Occipital lobe (tissue), 3 donors: ENCODE measurements at places on chromosomes 6 and 20. TPM values are rescaled to one million over a fixed set of nuclear protein-coding genes. Genes with fewer than 3 reads are reported as not detected.

- DNase-seq: no peak
Measured at GRCh38 chr6:108998485-108998884, 96.2 kb downstream of the SESN1 start.

APOM gene
- not detected for total RNA-seq

- DNase-seq: peak; percentile 85
Measured at GRCh38 chr6:32153564-32154513, at the start of gene PPT2. PPT2 (plus strand) TSS chr6:32154141; CDS start chr6:32154595, 454 bp downstream.

GRCh38 chr6:43953794-43954310 is 173.4 kb downstream of the MRPL14 start:
- DNase-seq: no peak

GATA5 gene
- 0.16 TPM for total RNA-seq

DNA sequence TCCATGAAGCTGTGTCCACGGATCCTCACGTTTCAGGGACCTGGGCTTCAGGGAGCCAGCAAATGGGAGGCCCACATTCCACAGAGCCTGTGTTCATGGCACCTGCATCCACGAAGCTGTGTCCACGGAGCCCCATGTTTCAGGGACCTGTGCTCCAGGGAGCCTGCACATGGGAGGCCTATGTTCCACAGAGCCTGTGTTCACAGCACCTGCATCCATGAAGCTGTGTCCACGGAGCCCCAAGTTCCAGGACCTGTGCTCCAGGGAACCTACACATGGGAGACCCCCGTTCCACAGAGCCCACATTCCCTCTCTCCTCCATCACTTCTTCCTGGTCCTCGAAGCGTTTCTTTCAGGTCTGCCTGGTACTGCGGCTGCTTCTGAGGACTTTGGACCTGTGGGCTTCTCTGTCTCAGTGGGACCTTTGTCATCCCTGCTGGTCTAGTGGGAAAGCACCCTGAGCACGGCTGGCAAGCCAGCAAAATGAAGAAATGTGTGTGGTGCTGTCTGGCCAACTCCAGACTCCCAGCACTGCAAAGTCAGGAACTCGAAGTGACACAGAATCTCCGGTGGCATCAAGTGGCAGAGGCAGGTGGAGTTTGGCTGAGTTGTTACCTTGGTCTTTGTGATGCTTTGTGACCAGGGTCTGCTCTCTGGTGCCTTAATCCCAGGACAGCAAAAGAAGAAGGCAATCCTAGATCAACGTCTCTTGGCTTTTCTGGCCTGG is 245.9 kb downstream of the DLL1 start:
- no peak for DNase-seq

- peak; percentile 25 for DNase-seq
Measured at GRCh38 chr20:667351-668034, 8.1 kb downstream of the SCRT2 start.

- DNase-seq: no peak
Measured at GRCh38 chr6:163671355-163671754, 256.8 kb downstream of the QKI start.

- DNase-seq: no peak
Measured at GRCh38 chr6:141451511-141452353, 681.0 kb upstream of the GJE1 start.

DNA sequence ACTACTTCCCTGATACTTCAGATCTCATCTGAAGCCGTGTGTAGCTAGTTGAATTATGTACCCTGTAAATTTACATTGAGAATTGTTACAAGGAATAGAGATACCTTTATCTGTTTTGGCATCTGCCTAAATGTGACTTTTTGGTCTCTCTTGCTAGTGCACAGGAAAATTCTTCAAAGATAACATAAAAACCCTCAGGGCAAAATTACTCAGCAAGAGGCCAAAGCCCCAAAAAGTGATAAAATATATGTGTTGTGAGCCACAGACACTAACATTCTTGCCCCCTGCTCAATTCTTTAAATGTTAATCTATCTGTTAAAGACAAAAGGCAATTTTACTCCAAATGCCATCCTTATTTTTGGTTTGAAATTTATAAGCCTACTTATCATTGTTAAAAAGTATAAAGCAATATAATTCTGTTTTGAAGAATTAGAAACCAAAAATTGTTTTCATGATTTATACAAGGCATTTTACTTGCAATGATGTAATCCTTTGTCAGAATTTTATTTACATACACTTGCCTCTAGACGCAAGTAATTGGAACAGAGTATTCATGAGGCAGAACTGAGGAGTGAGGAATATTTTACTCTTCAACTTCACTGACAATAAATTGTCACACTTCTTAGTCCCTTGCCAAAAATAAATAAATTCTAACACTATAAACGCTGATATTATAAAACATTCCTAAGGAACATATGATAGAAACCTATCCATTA is 186.2 kb downstream of the EPM2A start:
- no peak for DNase-seq

RFX6 gene
- not detected for total RNA-seq

- no peak for DNase-seq
Measured at GRCh38 chr6:77416839-77417238, 46.5 kb downstream of the HTR1B start.

TCP11 gene
- 0.31 TPM for total RNA-seq

DNA sequence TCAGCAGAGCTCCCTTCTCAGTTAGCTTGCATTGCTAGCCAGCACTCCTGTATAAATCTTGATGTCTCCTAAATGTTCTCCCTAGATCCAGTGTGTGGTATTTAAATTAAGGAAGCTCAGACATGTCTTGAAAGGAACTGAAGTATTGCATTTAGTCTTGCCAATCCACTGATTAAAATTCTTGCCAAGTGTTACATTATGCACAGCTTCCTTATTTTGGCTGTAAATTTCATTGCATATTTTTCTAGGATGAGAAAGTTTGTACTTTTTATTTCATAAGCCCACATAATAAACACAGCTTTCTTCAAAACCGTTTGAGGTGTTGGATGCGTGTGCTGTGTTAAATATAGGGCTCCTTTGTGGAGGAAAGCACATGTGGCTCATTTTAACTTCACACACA is 329.8 kb upstream of the FLRT3 start:
- DNase-seq: no peak

DNA sequence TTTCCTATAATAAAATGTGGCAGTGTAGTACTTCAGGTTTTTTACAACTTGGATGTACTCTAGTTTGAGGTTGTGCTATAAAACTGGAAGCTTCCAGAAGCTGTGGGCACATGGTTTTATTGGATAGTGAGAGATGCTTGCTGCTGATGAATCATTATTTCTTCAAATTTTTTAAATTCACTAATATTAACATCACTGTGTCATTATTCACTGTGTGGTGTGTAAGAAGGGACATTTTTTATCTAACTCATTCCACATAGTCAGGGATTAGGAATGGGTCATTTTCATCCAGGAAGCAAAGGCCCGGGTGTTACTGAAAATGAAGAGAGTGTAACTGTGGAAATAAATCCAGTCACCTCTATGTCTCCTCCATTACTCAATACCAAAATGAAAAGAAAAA is 421.0 kb downstream of the TENT5A start:
- DNase-seq: no peak

COL19A1 gene
- 5.9 TPM for total RNA-seq

OOEP gene
- not detected for total RNA-seq

RNF144B gene
- total RNA-seq: 3.1 TPM

- peak; percentile 16 for DNase-seq
Measured at GRCh38 chr6:125668071-125668470, 81.4 kb upstream of the HEY2 start.

DNA sequence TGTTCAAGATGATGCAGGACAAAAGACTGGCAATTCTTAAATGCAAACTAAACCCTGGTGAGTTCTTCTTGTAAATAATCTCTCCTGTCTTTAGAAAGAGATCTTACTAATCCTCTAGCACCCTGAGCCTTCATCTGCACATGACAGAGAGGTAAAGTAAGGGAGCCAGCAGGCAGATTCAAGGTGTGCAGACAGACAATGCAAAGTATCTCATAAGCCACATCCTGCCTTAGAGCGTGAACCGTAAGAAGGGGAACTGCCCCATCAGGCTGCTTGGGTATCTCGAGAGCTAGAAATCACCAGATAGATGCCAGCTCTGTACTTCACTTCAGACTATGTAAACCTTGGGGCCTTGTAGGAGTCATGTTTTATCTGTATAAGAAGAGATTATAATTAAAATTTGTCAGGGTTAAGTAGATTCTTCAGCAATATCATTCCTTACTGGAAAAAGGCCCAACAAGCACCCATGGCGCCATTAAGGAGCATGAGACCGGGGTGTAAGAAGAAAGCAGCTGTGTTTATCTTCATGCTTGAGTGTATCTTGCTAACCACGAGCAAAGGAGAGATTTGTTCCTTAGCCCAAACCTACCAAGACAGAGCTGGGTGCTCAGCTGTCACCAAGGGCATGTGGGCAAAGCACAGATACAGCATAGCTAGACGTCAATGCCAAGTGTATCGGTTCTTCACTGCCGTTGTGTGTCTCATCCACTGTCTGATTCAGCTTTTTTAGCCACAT is 24.4 kb downstream of the CNR1 start:
- DNase-seq: no peak

SCAND1 gene
- 27.0 TPM for total RNA-seq

DNA sequence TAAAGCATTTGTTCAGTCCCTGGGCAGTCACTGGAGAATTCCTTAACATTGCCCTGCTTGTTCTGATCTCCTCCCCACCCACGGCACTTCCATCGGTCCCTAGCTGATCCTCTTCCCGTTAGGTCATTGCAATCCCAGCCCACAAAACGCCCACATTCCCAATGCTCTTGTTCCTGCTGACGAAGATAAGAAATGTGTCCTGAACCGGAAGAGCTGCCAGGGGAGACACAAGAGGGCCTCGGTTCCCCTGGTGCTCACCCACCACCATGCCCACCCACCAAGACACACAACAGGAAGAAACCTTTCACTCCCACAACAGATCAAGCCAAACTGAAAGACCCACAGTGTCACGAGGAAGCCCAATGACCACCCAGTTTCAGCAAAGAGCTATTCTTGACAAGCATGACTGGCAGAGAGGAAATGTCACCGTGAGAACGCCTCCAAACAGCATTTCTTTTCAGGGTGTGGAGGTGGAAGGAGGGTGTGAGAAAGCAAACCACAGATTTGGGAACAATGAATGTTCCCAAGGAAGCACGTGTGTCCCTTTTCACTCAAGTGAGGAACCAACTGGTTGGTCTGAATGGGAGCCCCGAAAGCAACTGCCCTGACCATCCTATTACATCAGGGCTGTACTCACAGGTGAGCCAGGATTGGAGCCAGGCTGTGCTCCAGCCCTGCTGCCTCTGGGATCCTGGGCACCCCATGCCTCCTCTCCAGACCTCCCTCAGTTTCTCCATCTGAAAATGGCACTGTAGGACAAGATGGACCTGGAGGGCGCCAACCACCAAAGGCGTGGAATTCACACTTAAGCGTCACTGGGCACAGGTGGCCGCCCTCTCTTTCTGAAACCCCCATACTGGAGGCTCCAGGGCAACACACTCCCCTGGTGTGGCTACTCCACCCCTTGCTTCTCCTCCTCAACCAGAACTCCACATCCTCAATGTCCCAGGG is 97.5 kb downstream of the ZMYND8 start:
- DNase-seq: no peak

GRCh38 chr6:40584741-40585140 is 2.4 kb downstream of the LRFN2 start:
- DNase-seq: no peak
